ENCODE measurements at places on chromosomes 3 and 15.

DNA sequence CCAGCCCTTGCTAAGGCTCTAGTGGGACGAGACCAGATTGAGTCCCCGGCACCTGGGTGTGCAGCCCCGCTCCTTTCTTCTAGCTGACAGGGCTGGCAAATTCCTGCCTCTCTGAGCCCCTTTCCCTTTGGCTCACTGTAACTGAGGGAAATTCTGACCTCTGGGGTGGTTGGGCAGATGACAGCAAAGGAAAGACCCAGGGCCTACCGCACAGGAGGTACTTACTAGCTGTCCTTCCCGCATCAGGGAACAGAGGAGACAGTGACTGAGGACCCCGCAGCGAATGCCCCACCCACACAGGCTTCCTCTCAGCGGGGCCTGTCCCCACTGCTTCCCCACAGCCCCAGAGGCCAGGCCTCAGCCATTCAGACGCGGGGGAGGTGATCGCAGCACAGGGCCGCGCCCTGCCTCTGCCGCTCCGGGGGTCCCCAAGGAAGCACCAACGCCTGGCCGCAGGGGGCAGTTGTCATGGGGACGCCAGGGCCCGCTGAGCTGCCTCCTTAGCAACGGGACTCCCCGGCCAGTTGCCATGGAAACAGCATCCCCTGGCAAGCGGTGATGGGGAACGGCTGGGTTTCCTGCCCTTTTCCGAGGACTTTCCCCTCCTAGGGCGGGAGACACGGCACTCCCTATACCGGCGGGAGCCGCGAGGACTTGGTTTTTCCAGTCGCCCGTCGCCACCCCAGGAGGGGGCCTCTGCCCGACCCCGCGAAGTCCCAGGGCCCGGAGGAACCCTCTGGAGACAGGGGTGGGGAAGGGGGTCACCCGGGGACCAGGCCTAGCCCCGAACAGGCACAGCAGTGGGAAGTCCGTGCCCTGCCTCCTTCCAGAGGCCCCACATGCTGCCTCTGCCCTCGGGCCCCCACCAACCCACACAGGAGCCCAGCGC lies 50.1 kb downstream of the HCN4 start:
- DNase-seq = no peak

- no peak for DNase-seq
Measured at GRCh38 chr3:3632449-3632848, 166.8 kb upstream of the LRRN1 start.

DNA sequence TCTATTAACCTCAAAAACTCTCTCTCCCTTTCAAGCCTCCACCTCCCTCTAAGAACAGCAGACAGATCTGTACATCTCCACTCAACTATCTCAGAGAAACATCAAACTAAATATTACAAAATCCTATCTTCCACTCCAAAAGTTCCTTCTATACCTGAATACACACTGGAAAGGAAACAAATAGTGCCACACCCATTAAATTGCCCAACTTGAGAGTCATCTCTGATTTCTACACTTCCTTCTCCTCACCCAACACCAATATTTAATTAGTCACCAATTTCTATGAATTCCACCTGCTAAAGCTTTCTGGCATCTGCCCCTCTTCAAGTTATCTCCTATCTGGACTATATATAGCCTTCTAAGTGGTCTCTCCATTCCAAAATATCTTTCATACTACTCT lies 65.8 kb downstream of the PEAK1 start:
- DNase-seq = no peak

DNA sequence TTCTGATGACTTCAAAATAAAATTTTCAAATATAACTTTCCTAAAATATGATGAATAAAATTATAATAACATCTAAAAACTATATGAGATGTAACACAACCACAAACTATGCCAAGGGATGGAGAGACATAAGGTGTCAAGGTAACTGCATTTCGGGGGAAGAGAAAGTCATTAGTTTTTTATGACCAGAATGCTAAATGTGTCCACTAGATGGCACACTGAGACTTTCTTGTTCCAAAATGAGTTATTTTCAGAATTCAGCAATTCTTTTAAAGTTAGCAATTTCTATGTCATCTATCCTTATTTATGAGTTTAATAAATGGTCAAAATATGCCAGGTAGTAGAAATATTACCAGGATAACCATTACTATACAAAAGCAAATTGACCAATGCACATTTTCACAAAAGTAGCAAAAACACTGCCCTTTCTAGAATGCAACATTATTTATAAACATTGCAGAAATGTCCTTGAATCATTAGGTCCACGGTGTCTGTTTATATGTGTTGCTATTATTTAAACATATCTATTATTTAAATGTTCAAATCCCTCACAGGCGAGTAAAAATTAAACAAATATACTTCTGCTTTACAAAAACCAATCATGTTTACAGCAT lies 374.2 kb downstream of the PLCL2 start:
- DNase-seq = peak; percentile 10

- DNase-seq = no peak
Measured at GRCh38 chr3:119894195-119894594, 112.3 kb downstream of the NR1I2 start.

GRCh38 chr15:88090481-88091011 lies 166.0 kb downstream of the NTRK3 start:
- no peak for DNase-seq

- no peak for DNase-seq
Measured at GRCh38 chr3:46500656-46501635, 3.2 kb downstream of the RTP3 start.

DNA sequence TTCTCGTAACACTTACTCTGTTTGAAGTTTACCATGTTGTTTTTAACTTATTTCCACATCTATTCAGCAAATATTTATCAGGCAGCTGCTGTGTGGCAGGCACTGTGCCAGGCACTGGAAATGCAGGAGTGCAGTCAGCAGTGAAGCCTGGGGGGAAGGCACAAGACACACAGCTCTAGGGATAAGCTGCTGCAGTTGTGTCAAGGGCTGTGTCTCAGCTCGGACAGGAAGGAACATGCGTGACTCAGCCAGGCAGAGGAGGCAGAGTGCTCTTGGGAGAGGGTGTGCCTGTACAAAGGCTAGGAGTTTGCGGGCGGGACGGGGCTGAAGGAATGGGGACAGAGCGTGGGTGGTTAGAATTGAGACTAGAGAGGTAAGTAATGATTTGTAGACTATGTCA lies 24.7 kb downstream of the LYSMD4 start:
- peak; percentile 44 for DNase-seq

GRCh38 chr15:87954793-87955192 lies 301.7 kb downstream of the NTRK3 start:
- DNase-seq = no peak

DNA sequence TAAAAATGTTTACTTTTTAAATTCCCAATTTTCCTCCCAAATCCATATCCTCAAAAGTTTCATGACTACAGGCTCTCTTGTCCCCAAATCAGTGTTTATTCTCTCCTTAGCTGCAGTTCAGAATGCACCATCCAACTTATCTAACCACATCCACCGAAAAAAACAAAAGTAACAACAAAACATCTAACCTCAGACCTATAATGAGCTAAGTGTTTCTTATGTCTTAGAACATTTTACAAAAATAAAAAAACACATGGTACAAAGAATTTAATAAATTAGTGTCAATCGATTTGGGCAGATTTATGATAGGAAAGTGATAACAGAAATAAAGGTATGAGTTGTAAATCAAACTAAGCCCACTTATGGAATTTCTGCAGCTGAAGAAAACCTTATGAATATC lies 13.6 kb downstream of the SATB1 start:
- DNase-seq = no peak

Measured in smooth muscle cell of the brain vasculature (primary cell).